ENCODE measurements at places on chromosomes 3 and 15. TPM values are rescaled to one million over a fixed set of nuclear protein-coding genes. Genes with fewer than 3 reads are reported as not detected.

Gene GOLIM4
- polyA plus RNA-seq: 84.4 TPM

Gene DGKG
- polyA plus RNA-seq: not detected

Gene SPATA12
- not detected for polyA plus RNA-seq

Gene CCR3
- polyA plus RNA-seq: not detected

Gene TEX55
- polyA plus RNA-seq: not detected

Gene RHOV
- not detected for polyA plus RNA-seq

Gene NR2F2
- polyA plus RNA-seq: 23.8 TPM

Gene B3GNT5
- 1.8 TPM for polyA plus RNA-seq

Gene PPP1R14D
- polyA plus RNA-seq: not detected

DNA sequence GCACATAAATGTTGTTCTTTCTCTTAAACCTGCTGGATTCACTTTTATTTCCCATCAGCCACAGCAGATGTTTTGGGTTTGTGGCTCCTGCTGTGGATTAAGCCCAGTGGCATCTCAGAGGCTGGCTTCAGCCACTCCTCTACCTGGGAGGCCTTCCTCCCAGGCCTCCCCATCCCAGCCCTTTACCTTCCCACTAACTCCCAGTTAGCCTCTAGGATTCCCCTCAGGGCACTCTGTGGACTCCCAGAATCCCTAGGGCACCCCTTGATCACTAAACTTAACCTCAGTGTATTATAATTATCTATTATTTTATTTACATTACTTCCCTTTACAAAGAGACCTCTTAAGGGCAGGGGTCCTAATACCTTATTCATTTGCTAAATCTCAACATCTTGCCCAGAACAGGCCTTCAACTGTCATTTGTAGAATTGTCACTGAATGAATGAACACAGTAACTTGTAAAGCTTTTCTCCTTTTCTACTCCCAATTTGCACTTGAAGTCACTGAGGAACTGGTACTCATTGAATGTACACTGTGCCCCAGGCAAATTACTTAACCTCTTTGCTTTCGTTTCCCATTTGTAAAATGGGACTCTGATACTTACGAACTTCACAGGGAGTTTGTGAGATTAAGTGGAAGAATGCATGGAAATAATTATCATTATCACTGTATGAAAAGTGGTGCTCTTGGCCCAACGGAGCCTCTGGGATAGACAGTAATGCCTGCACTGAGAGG is 8.3 kb downstream of the CCDC13 start:
- no peak for DNase-seq

DNA sequence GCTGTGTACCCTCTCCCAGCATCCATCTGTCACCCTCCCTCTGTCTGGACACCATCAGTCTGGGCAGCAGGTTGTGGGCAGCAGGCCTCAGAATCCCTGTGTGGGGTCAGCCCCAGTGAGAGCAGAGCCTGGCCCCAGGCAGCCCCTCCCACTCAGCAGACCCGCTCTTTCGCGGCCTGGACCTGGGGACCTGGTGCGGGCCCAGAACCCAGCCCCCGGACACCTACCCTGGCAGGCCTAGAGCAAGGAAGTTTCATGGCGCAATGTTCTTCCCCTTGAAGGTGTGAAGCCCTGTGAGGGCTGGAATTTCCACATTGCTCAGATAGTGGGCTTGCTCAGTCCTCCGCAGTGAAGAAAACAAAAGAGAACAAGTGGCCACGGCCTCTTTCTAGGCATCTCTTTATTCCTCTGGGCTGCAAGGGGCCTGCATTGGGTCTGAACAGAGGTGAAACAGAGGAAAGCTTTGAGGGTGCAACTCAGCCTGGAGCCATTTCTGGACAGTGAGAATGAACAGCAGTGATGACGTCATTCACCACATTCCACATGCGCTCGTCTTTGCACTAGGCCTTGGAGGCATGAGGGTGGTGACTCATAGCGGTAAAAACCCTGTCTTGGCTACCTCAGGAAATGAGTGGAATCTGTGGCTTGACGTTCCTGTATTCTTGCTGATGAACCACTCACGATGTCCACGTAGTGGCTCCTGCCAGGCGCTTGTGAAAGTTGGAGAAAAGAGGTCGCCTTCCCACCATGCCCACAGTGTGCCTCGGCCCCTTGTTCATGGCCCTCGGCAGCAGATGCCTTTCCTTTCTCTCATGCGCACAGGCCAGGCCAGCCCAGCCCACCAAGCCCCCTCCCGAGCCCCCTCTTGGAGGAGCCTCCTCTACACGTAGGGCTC is 66.1 kb downstream of the SLC30A4 start:
- peak; percentile 100 for DNase-seq

DNA sequence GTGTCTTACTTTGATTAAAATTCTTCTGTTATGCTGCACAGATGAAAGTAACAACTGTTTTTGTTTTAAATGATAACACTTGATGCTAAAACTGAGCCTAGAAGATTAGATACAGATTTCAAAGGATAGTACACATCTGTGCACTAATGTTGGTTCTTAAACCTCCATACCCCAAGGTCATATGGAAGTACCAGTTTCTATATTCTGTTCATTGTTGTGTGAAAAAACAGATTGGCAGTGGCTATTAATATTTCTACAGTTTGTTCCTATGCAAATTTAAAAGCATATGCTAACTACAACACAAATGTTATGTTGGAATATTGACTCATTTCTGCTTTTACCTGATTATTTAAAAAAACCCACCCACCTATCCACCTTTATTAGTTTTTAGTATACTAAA is 32.0 kb upstream of the GBE1 start:
- DNase-seq: no peak

DNA sequence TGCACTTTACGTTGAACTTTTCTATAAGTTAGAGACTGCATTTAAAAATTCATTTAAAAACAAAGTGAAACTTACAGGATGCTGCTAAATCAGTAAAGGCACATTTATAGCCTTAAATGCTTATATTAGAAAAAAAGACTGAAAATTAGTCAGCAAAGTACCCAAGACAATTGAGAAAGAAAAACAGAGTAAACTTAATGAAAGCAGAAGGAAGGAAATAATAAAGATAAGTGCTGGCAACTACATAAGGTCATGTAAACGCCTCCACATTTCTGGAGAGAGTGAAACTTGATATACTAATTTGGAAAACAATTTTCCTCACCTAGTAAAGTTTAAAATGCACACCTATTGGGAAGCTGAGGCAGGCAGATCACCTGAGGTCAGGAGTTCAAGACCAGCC is 58.2 kb upstream of the ACAN start:
- peak; percentile 18 for DNase-seq

GRCh38 chr3:171778493-171778892 is 31.8 kb downstream of the PLD1 start:
- no peak for DNase-seq

DNA sequence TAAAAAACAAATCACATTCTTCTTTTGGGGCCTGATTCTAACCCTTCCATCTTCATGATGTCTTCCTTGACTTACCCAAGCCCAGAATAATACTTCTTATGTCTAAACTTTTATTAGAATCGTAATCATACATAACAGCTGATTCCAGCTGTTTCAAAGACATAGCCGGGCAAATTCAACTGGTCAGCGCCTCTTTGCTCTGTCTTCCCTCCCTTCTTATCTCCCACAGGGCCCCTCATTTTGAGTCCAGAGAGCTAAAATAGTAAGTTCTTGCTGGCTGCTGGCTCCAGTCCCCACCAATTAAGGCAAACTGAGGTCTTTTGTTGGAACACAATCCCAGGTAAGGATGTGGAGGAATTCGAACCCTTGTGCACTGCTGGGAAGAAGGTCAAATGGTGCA is 108.6 kb downstream of the ADCY5 start:
- no peak for DNase-seq

DNA sequence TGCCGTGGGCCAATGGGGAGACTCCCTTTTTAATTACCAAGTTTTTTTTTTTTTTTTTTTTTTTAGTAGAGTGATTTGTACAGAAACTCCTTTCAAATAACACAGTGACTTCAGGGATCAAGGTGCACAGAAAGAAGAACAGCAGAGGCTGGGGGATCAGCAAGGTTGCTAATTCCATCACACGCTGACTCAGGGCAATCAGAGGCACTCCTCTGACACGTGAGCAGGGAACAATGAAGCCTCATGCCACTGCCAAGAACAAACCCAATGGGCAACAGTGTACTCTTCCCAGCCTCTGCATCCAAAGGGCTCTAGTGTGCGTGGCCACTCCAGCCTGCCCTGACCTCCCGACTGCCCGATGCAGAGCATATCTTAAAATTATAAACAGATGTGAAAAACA is 186.7 kb upstream of the WNT5A start:
- DNase-seq: no peak

- DNase-seq: peak; percentile 77
Measured at GRCh38 chr3:10380906-10381305, 60.0 kb upstream of the SEC13 start.

GRCh38 chr15:26129852-26130251 is 266.7 kb upstream of the ATP10A start:
- DNase-seq: no peak

- DNase-seq: no peak
Measured at GRCh38 chr15:61530769-61531168, 301.7 kb upstream of the RORA start.

GRCh38 chr15:31157644-31158069 is 56.1 kb upstream of the TRPM1 start:
- no peak for DNase-seq

- no peak for DNase-seq
Measured at GRCh38 chr3:15667484-15667883, 65.9 kb downstream of the BTD start.

- DNase-seq: peak; percentile 56
Measured at GRCh38 chr15:39783244-39783820, 691 bp upstream of the FSIP1 start.

- no peak for DNase-seq
Measured at GRCh38 chr15:41039121-41039520, 77.0 kb downstream of the INO80 start.

GRCh38 chr3:184745526-184745925 is 33.7 kb upstream of the MAGEF1 start:
- no peak for DNase-seq

- peak; percentile 86 for DNase-seq
Measured at GRCh38 chr3:172125963-172126457, 86.6 kb downstream of the FNDC3B start.

DNA sequence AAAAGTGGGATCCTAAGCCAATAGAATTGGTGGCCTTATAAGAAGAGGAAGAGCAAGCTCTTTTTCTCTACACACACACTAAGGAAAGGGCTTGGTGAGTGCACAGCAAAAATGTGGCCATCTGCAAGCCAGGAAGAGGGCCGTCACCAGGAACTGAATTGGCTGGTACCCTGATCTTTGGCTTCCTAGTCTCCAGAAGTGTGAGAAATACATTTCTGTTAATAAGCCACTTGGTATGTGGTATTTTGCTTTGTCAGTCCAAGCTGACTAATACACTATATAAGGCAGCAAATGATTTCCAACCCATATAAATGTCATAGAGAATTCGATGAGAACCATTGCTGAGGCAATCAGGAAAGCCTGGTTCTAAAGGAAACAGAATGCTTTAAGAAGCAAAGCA is 816.3 kb upstream of the SEMA6D start:
- DNase-seq: no peak

DNA sequence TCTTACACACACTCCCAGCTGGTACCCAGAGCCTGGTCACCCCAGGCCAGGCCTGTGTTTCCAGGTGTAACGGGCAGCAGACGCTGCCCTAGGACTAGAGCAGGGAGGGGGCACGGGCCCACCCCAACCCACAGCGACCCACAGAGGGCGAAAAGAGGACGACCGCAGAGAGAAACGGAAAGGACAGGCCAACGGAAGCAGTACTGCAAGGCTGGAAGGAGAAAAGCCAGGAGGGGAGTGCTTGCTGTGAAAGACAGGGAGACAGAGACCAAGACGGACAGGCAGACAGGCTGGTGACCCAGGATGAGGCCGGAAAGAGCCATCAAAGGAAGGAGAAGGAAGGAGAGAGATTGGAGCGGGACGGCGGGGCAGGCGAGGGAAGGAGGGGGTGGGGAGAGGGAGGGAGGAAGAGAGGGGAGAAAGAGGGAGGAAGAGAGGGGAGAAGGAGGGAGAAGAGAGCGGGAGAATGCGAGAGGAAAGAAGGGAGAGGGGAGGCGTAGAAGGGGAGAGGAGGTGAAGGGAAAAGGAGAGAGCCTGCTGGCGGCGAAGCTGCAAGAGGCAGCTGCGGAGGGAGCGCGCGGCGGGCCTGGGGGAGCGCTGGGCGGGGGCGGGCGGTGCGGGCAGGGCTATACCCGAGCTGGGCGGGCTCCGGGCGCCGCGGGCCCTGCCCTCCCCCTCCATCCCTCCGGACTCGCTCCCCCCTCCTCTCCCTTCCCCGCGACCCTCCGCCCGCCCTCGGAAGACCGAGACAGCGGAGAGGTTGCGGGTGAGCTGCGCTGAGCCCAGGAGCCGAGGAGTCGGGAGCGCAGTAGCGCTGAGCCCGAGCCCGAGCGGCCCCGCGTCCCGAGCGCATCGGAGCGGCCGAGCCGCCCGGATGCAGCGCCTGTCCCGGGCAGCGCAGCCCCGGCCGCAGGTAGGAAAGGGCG is at the start of gene SLC6A1:
TSS of gene SLC6A1 (plus strand) at position 732 of the 926 bp plus-strand sequence. CDS start 24,464 bp downstream, outside the sequence.
- peak; percentile 13 for DNase-seq

- no peak for DNase-seq
Measured at GRCh38 chr3:140086642-140087041, 151.7 kb downstream of the CLSTN2 start.

GRCh38 chr3:158775426-158776410 is 26.1 kb upstream of the MFSD1 start:
- no peak for DNase-seq

GRCh38 chr3:67401921-67402320 is 252.5 kb downstream of the SUCLG2 start:
- no peak for DNase-seq

- DNase-seq: no peak
Measured at GRCh38 chr3:161800985-161801559, 304.5 kb downstream of the OTOL1 start.

GRCh38 chr3:133246119-133246518 is 153.7 kb upstream of the BFSP2 start:
- DNase-seq: no peak

DNA sequence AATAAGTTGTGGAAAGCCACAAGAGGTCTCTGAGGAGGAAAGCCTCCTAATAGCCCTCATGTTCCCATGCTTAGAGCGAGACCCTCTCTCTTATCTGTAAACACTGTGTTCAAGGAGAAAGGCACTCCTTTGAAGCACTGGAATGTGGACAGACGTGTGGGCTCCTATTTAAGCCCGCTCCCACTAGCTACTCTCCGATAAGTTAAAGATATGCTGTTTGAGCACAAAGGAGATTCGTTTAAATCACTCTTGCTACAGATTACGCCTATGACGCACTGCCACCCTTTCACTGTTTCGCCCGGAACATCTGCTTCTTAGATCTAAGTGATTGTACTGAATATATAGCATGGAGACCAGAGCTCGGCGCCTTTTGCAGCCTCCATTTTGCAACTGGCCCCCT is 57.8 kb upstream of the FAM3D start:
- no peak for DNase-seq
